ENCODE measurements at places on chromosomes 2 and 18.

DNA sequence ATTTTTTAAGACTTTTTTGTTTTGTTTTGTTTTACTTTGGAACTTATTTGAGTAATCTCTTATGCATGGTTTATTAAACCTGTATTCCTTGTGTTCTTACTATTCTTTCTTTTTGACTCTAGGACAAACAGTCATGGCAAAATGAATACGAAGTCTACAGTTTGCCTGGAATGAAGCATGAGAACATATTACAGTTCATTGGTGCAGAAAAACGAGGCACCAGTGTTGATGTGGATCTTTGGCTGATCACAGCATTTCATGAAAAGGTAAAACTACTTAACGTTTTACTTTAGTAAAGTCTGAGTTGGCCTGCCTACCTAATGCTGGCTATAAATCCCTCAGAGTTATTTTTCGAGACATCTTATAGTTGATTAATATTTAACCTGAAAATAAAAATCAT, 72.3 kb downstream of the ACVR2A start:
- no peak for DNase-seq

- DNase-seq, result no peak
Observed at GRCh38 chr18:64991102-64991501, 759.7 kb upstream of the CDH7 start.

DNA sequence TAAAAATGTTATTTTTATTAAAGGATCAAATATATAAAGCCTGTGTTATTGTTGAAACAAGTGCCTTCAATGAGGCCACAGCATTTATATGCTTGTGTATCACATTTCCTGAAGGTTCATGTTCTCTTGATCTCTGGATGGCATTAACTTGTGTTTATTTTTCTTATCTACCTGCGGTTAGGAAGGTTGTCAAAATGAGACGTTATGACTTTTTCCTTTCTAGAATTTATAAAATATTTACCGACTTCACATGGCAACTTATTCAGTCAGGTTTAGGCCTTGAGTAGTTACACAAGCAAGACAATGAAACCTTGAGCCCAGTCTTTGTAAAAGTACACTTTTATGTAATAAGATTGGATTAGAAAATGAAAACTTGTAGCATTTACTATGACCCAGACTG, 196.4 kb upstream of the ACVR2A start:
- no peak for DNase-seq

- DNase-seq, result no peak
Observed at GRCh38 chr2:199883474-199884212, 27.4 kb upstream of the C2orf69 start.

DNA sequence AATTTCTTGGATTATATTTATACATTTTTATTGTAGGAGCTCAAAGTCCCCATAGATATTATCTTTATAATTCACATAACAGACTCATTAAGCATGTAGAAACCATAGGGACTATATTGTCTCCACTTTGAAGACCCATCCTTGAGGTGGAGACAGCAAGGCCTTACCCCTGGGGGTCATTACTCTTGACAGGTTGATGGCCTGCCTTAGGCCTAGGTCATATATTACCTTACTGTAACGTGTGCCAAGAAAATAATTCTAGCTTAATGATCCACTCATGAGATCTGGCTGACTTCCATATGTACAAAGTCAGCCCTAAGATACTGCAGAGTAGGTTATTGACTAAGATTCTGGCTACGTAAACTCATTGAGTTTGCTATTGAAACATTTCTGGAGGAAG, 65.4 kb upstream of the GLS start:
- DNase-seq, result no peak

DNA sequence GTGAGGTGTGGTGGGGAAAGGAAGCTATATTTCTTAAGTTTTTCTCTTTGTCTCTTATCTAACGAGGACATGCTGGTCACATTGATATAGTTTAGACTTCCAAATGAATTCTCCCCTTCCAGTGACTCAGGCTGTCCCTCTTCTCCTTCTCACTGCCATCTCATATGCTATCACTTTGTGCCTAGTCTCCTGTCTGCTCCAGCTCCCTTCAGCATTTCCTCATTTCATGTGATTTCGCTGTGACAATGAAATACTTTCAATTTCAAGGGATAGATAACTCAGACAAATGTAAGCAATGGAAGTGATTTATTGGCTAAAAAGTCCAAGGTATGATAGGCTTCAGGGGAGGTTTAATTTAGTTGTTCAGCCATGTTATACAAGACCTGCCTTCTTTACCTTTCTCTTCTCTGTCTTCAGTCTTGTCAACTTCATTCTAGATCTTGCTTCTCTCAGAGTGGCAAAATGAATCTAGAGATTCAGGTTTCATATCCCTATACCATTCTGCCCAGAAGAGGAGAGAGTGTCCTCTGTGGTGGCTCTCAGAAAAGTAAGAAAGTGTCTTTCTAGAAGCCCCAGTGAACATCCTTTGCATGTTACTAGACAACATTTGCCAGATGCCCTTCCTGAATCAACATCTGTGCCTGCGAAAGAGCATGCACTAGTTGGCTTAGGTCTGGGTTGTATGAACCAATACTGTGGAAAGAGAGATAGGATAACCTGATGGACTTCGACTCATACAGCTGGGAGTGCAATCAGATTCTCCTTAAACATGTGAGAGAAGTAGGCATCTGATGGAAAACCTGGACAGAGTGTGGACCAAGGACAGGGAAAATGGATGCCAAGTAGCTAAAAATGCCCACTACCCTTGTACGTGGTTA, 29.9 kb upstream of the GPR155 start:
- no peak for DNase-seq

DNA sequence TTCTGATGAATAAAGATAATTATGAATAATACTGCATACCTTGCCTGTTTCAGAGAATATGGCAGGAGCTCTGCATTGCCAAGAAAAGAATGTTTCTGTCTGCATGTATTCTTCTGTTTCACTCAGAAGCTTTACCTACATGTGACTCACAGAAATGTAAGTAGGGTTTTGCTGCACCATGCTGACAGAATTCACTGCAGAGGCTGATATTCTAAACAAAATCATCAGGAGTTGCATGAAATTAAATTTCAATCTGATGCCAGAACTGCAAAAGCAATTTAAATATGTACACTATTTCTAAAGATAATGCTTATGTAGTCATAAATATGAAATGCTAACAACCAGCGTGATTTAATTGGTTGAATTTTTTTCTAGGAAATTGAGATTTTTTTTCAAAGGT, 332.8 kb upstream of the FSHR start:
- DNase-seq, result no peak

DNA sequence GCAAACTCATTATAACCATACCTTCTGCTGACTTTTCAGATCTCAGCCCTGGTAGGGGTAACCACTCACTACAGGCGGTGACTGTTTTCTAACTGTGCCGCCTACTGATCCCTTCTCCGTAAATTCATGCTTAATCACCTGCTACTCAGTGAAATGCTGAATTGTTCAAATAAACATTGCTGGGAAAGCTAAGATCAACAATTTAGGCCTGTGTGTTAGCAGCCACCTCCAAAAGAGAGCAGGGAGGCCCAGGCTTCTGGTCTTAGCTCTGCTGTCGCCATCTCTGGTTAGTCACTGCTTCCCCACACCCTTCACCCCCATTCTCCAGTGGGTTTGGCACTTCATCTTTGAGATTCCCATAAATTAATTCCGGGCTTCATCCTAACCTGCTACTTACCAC, 21.8 kb upstream of the NT5C1B start:
- no peak for DNase-seq

Measured in NCI-H1417 treated with DMSO at 0.1 percent for 48 hours (cell line).